ENCODE measurements at places on chromosomes 7 and 10. TPM values are rescaled to one million over a fixed set of nuclear protein-coding genes. Genes with fewer than 3 reads are reported as not detected.

DNA sequence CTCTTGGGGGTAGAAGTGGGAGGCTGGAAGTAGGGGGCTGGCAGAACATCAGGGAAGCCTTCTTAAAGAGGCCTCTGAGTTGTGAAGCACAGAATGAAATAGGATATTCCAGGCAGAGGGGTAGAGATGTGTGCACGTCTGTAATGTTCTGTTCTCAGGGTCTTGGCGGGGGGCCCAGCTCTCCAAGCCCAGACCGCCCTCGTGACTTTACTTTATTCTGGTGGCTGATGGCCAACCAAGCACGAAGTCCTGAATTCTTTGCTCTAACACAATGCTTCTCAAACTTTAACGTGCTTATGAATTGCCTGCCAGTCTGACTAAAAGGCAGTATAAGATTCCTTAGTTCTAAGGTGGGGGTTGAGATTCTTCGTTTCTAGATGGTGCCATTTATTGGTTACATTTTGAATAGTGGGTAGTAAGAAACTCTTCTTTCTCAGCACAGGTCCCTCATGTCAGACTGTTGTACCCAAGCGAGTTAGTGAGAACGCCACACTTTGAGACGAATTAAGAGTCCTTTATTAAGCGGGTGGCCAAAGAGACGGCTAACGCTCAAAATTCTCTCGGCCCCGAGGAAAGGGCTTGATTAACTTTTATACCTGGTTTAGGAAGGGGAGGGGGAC, 8.2 kb downstream of the PRXL2A start:
- DNase-seq, result peak; percentile 84

GRCh38 chr7:79245623-79246249, 207.7 kb downstream of the MAGI2 start:
- no peak for DNase-seq

DNA sequence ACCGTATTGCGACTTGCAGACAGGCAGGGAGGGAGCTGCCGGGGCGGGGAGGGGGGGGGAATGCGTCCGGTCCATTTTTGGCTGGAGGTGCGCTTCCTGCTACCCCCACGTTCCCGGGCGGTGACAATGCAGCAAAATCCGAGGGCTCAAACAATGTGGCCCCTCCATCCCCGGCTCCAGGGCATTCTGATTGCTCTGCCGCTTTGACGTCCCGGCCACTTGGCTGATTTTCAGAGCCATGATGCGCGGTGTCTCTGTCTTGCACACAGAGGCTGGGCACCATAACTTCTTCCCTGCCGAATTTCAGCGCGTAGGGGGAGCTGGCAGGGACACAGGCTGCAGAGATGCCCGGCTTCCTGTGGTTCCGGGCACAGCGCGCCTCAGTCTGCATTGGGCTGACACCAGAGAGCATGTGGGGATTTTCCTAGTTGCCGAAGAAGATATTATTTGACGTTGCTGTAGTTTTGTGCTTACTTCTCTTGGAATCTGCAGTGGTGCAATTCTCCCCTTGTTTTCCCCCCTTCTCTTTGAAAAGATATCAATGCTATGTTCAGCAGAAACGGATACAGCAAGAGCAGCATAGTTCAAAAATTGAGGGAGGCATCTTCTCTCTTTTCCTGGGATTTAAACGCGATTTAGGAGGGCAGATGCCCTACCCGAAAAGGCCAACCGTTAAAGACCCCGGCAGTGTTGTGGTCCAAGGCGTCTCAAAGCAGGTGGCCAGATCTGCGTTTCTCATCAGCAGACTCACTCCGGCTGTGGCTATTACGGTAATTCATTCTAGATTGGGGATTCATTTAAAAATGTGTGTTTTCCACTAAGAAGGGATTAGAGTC, 1.4 kb downstream of the HECW1 start:
- no peak for DNase-seq

GRCh38 chr7:90728568-90728967, 132.4 kb downstream of the CDK14 start:
- DNase-seq, result no peak

DNA sequence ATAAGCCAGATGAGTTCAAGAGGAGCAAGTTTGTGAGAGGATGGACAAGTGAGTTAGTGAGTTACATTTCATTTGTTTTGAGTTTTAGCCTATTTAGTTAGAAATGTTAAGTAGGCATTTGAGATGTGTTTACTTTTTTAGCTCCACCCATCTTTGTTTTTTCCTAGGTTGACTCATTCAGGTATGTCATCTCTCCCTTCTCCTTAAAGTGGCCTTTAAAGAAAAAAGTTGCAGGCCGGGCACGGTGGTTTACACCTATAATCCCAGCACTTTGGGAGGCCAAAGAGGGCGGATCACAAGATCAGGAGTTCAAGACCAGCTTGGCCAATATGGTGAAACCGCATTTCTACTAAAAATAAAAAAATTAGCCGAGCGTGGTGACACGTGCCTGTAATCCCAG, 71.2 kb downstream of the BMPR1A start:
- DNase-seq, result no peak

DNA sequence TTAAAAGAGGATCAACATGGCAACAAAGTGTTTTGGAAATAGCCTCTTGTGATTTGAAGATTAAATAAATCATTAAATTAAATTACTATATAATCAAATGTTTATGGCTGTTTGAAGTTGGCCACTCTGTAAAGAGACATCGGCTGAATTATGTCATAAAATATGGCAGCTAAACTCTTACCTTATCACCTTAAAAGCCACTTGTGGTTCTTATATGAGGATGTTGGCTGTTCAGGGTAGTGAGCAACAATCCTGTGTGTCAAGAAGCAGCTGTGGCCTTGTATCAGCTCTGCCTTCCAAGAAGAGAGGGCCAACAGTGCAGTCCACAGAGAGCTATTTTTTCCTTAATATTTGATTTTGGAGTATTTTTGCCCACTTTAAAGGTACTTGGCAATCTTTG, 113.4 kb upstream of the CDK6 start:
- DNase-seq, result no peak

GRCh38 chr10:24533981-24534380, 189.7 kb downstream of the ARHGAP21 start:
- no peak for DNase-seq

- DNase-seq, result no peak
Observed at GRCh38 chr10:132459301-132460003, 62.5 kb downstream of the PWWP2B start.

GRCh38 chr7:68121655-68122054, 1125.0 kb downstream of the TYW1 start:
- no peak for DNase-seq

DNA sequence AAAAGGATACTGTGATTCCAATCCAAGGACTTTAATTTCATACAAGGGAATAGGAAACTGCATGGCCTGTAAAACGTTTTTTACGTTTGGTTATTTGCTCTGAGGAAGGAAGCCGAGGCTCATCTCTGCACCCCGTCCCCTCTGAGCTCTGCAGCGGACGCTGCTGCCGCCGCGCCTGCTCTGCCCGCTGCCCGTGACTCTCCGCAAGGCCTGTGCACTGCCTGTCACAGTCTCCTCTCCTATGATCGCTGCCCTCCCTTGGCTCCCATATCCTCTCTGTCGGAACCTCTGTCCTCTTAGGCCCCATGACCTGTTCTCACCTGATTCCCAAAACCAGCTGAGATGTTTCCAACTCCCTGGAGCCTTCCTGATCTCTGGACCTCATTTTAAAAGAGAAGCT, 320.3 kb upstream of the ZNF32 start:
- no peak for DNase-seq

- peak; percentile 90 for DNase-seq
Observed at GRCh38 chr10:119401671-119402395, 140.7 kb downstream of the RGS10 start.

GRCh38 chr10:78236416-78237015, 202.9 kb downstream of the RPS24 start:
- no peak for DNase-seq

DNA sequence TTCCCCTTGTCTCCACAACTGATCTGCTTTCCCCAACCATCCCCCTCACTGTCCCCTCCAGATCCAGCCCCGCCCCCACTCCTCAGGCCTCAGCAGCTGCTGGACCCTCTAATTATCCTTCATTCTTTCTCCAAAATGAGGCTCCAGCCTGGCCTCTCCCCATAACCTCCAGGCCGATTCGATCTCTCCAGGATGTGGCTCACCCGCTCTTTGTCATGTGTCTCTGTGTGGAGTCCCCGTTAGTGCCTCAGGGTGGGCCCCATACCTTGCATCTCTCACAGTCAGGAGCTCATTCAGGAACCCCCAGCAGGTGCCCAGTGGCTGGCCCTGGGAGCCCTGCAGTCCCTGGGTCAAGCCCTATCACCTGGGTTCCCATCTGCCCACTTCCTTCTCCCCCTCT, 1.3 kb downstream of the PILRA start:
- DNase-seq, result no peak

DNA sequence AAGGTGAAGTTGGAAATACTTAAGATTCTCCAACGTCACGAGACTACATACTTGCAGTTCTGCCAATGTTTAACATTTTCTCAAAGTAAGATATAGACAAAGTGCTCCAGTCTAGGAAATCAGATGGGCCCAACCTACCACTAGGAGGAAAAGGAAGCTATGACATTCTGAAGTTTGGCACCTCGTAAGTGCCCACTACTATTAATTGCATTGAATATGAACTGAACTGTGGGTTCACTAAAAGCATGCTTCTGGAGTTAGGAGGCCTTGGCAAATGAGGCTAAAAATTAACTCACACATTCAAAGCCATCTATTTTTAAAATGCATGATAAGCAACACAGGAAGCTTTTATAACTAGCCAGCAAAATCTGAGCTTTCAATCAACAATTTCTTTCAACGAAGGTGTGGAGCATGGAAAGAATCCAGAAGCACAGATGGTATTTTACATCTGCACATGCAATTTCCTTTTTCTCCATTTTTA, 149.7 kb downstream of the LRRTM3 start:
- DNase-seq, result no peak

- DNase-seq, result no peak
Observed at GRCh38 chr7:146022776-146023175, 93.8 kb upstream of the CNTNAP2 start.

Gene ADAM22
- 5.5 TPM for total RNA-seq

Gene MCU
- total RNA-seq, result 43.8 TPM

Gene PHKG1
- total RNA-seq, result 2.4 TPM

Gene NOLC1
- total RNA-seq, result 13.7 TPM

Gene CYP26A1
- 0.72 TPM for total RNA-seq

Gene GATA3
- total RNA-seq, result 1.9 TPM

Gene NUDCD3
- 51.8 TPM for total RNA-seq

Gene LRRC18
- 0.48 TPM for total RNA-seq

Gene GPR15LG
- total RNA-seq, result 5.1 TPM

Gene OR6B1
- 4.3 TPM for total RNA-seq

Gene SSC4D
- total RNA-seq, result not detected

Data from umbilical cord (tissue), 2 donors.